GM19239 (cell line): ENCODE measurements at places on chromosomes 6 and 20.

DNA sequence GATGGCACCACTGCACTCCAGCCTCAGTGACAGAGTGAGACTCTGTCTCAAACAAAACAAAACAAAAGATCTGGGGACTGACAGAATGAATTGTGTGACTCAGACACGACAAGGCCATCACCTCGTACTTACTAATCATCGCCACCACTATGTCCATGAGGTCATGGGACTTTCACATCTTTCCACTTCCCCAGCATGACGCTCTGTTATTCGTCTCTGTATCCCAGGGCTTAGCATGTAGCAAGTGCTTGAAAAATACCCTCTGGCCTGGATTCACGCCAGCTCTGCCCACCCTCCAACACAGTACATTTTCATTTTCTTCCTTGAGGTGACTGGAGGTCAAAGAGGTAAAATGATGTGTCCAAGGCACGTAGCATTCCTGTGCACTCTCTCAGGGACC is 27.8 kb downstream of the FGD2 start:
- DNase-seq, result no peak

- DNase-seq, result no peak
Observed at GRCh38 chr20:9574181-9574580, 59.8 kb downstream of the LAMP5 start.

- DNase-seq, result no peak
Observed at GRCh38 chr6:82904860-82905259, 160.8 kb downstream of the UBE3D start.

DNA sequence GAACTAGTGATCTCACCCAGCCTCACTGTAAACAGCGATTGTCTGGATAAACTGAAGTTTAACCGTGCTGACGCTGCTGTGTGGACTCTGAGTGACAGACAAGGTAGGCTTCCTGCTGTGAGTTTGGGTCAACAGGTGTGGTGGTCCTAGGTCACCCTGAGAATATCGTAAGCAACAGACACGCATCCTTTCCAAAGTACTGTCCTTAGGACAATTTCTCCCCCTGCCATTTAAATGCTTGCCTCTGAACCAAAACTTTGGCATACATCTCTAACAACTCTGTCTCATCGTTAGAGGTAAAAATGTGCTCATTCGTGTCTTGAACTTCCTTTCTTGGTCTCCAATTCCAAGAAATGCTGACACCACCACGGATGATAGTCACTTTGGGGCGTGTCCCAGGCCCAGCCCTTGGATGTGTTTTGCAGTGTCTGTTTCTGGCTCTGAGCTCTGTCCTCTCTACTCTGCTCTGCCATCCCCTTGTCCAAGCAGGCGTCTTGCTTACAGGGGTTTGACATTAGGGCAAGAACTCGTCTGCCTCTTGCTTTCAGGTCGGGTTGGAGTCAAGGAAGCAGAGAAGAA is 95.5 kb downstream of the EYA2 start:
- no peak for DNase-seq

GRCh38 chr6:30990422-30991086 is 7.0 kb downstream of the MUC21 start:
- no peak for DNase-seq

- DNase-seq, result no peak
Observed at GRCh38 chr6:85390105-85390728, 59.7 kb upstream of the NT5E start.

- no peak for DNase-seq
Observed at GRCh38 chr6:124490122-124490521, 472.1 kb upstream of the RNF217 start.

DNA sequence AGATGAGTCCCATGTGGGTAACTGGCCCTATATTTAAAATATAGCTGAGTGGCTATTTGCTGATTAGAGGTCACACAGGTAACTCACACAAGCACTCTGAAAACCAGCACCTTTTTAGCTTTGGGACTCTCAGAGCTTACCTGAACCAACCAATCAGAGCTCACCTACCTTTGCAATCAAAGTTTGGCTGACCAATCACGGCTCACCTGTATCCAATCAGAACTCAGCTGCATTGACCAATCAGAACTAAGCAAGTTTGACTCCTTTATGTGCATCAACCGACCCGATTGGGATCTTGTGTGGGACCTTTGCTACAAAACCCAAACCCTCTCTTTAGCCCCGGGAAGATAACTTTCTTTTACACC is 106.8 kb upstream of the NXT1 start:
- DNase-seq, result no peak

GRCh38 chr6:154888421-154889295 is 106.5 kb upstream of the TIAM2 start:
- no peak for DNase-seq

DNA sequence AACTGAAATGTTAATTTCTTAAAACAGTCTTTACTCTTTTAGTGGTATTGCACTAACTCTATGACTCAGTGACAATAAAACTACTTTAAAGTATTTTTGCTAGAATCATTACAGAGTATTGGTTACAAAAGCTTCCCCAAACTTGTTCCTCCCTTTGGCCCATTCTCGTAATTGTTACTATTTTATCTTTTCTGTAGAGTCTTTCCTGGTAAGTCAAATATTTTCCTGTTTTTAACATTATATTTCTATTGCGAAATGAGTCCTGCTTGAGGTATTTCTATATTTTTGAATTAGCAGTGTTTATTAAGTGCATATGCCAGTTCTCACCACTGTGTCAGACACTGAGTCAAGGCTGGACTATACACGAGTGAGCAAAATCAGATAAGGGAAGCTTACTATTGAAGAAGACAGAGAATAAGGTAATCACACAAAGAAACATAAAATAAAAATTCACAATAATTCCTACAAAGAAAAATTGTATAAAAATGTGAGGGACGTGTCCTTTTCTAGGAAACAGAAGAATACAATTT is 970.5 kb downstream of the EYS start:
- no peak for DNase-seq

GRCh38 chr6:129954749-129955431 is 63.5 kb upstream of the L3MBTL3 start:
- no peak for DNase-seq

DNA sequence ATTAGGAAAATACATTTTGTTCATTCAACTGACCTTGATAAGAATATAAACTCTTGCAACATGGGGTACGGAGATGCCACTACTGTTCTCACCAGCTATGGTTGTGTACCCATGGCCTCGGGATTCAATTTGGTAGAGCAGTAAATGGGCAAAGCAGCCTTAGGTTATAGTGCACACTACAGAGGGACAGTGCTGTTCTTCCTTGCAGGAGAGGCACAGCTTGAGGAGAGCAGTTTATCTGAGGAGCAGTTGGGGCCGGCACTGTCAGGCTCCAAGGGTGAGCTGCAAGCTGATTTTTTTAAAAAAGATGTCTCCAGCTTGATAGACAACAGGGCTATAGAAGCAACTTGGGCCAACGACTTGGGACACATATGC is 82.4 kb downstream of the SLC35B3 start:
- DNase-seq, result no peak

DNA sequence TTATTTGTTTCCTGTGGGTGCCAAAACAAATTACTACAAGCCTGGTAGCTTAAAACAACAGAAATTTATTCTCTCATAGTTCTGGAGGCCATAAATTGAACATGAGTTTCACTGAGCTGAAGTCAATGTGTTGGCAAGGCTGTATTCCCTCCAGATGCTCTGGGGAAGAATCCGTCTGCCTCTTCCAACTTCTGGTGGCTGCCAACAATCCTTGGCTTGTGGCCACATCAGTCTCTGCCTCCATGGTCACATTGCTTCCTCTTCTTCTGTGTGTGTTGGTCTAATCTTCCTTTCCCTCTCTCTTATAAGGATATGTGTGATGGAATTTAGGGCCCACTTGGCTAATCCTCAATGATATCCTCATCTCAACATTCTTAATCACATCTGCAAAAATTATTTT is 92.8 kb upstream of the EPB41L1 start:
- DNase-seq, result no peak

GRCh38 chr6:27286141-27286540 is 25.9 kb downstream of the POM121L2 start:
- DNase-seq, result no peak

GRCh38 chr6:163347021-163347446 is 67.5 kb upstream of the QKI start:
- DNase-seq, result no peak

GRCh38 chr6:25652007-25652515 is at the start of gene SCGN:
TSS of gene SCGN (plus strand) at chr6:25652215. CDS start at chr6:25652404, 189 bp downstream.
- DNase-seq, result peak; percentile 4

DNA sequence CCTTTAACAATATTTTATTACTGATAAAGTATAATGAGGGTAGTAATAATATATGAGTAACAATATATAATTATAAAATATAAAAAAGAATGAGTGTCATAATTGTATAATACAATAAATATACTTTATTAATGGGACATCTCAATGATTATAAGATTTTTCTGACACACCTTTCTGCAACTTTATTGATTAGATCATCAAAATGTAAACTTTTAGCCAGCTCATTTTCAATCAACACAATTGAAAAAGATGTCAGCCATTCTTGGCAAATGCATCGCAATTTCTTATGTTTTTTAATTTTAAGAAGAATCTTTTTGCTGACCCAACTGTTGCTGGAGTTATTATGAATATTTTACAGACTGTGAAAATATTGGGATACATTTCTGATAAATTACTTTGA is 132.4 kb upstream of the RNF217 start:
- no peak for DNase-seq

GRCh38 chr20:15673206-15673605 is 900.0 kb downstream of the KIF16B start:
- DNase-seq, result no peak

- DNase-seq, result no peak
Observed at GRCh38 chr6:62283796-62284411, 2.1 kb downstream of the KHDRBS2 start.

DNA sequence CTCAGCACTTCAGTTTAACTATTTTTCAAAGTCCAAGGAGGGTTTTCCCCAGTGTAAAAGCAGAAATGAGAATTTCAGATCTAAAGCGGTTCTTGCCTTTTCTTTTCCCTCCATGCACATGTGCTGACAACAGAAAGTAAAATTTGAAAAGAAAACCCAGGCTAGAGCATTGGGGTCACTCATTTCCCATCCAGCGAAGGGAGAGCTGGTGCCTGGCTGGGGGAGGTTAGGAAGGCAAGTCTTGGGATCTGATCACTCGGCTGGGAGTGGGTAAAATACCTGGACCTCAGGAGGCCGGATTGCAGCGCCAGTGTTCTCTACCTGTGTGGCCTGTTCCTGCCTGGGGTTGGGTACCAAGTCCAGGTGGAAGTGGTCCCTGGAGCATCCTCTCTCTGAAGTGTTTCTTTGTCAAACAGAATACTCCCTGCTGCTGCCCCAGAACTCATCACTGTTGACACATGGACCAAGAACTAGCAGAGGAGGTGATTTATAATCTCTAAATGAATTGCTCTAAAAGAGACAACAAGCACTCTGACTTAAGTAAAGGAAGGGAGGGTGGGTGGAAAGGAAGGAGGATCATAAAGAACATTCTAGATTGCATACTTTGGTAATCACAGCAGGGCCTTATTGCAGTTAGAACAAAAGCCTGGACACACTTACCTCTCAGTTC is 136.0 kb downstream of the MTHFD1L start:
- peak; percentile 12 for DNase-seq

DNA sequence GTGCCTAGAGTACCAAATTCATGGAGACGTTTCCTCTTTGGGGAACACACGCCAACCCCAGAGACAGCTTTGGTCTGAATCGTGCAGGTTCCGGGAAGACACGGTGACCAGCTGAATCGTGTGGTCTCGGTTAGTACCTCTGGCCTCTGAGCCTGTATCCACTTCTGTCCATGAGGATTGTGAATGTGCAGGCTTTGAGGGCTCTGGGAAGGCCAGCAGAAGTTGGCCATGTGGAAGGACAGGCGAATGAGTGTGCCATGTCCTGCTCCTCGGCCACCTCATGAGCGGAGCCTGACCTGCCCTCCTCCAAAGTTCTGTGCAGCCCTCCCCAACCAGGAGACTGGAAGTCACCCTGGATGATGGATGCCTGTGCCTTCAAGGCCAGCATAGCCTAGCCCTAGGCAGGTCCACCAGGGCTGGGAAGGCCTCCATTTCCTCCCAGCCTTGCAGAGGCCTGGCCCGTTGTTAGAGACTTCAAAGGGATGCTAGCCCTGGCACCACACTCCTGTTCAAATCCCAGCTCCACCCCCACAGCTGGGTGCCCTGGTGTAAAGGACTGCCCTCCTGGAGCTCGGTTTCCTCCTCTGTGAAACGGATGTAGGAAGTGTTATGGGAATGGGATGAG is 1.7 kb upstream of the TMEM74B start:
- DNase-seq, result no peak

DNA sequence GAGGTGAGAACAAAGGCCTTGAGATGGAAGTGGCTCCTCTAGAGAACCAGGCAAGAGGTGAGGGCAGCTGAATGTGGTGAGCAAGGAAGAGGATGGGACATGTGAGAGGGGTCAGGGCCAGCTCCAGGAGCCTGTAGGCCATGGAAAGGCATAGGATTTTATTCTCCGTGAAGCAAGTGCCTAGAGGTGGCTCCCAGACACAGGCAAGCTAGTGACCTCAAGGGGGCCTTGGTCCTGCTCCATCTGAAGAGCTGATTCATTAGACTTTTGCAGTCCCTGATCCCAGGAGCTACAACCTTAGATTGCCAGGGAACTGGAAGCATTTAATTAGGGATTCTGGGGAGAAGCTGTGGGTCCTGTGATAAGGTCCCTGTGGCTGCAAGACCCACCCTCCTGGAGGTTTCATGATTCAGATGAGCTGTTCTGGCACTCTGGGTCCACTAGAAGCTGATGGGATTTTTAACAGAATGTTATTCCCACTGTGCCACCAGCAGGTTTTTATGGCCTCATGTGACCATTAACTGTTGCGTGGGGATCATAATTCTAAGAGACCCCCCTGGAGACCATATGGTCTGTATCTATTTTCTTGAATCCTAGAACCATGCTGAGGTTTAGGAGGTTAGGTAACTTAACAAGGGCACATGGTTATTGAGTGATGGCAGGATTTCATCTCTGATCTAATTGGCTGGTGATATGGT is 90.5 kb downstream of the ELOVL5 start:
- no peak for DNase-seq

GRCh38 chr20:49794336-49795134 is 18.1 kb upstream of the SLC9A8 start:
- no peak for DNase-seq

DNA sequence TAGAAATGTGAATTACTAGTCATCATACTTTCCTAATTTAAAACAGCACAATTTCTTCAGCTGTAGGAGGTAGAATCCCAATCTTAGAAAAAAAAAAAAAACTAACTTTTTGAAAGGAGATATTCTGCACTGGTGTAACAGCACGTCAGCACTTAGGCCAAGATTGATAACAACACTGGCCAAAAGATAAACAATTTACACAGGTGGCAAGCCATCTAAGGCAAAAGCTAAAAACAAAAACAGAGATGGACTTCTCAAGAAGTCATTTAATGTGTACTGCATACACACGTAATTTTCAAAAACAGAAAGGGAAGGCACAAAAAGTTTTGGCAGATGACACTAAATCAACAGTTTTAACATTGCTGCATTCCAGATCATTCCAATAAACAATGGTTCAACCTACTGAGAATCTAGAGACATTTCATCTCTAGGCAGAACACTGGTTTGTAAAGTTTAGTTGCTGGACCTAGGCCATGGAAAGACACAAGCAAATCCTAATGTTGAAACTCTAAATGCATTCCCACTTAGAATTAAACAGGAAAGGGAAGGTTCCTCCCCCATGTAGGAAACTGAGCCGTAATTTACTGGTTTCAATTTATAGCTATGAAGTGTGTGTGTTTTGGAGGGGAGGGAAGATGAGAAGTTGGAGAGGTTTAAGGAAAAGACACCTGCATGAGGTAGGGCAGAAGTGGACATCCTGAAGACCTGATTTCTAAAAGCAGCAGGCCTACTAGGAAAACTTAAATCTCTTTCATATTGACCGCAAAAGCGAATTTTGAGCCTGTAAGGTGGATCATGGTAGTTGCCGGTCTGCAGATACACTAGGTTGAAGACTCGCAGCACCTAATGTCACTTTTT is 1.3 kb downstream of the GCLC start:
- no peak for DNase-seq
